ENCODE measurements at places on chromosomes 16 and 17.
A peak's percentile ranks its signal among the peaks of the same experiment; 100 is the strongest.

GRCh38 chr16:77234611-77235010 lies 35.4 kb downstream of the SYCE1L start:
- no peak for DNase-seq

GRCh38 chr16:57643147-57643874 lies 14.9 kb downstream of the ADGRG1 start:
- DNase-seq, result no peak

GRCh38 chr17:51819341-51820219 lies 338.9 kb downstream of the CA10 start:
- no peak for DNase-seq

- no peak for DNase-seq
Observed at GRCh38 chr16:64693946-64694345, 427.9 kb downstream of the CDH11 start.

DNA sequence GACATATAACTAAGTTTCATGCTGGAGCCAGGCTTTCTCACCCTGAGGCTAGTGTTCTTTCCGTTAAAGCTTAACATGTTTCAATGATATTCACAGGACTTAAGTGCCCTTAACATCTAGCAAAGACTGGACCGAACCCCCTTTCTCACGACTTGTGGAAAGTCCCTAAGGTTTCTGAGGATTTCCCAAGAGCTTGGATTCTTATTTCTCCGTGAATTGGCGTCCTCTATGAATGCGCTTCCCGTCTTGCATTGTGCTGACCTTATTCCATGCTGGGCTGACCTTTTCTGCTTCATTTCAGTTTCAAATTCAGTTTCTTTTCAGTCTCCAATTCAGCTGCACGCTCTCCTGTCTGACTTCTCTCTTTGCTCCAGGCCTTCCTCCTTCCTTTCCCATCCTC lies 206.4 kb downstream of the HS3ST3A1 start:
- DNase-seq, result no peak

DNA sequence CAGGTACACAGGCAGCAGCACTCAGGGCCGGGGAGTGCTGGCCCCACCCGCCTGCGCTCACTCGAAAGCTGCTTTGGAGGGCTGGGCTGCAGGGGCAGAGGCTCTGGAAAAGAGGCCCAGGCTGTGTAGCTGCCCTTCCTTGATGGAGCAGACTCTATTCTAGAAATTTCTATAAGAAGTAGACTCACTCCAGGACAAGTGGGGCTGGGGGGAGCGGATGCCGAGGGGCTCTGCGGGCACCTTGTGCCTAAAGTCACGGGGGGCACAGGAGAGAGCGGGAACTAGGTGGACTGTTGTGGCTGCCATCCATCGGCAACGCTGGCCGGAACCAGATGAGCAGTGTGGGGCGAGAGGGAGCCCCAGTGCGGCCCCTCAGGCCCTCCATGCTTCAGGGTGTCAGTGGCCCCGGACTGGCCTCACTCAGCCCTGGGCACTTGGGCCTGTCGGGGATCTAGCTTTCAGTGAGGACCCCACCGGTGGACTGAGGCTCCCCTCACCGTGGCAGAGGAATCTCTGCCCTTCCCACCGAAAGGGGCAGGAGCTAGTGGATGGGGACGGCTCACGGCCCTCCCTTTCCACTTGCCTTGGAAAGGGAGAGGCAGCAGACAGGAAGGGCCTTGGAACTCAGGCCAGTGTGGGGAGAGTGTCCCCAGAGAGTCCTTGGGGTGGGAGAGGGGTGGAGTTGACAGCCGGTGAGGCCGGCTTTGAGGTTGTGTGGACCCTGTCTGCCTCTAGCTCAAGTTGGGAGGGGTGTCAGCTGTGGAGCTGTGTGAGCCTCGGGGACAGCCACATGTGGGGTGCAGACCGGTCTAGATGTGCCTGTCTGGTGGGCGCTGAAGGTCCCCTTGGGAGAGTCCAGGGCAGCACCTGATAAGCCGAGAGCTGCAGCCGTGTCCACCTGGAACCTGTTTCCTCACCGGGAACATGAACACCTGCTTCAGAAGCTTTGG lies 16.6 kb downstream of the ENDOV start:
- no peak for DNase-seq

DNA sequence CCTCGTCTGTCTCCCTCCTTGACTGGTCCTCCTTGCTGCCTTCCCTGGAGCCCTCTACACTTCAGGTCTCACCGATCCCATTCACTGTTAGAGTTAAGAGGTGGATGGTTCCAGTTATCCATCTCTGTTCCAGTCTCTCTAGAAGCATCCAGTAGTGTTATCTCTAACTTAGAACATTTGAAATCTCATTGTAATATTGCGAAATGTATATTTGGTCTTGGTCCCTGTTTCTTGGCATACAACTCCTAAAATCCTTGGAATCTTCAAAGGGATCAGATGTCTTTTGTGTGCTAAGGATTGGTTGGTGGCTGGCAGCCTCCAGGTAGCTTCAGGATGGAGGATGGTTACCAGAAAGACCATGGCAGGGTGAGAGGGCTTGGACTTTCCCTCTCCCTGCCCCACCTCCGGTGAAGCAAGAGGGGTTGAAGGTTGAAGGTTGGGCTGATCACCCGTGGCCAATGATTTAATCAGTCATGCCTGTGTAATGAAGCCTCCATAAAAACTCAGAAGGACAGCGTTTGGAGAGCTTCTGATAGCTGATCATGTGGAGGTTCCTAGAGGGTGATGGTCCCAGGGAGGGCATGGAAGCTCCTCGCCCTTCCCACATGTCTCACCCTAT lies 59.1 kb downstream of the NTN1 start:
- no peak for DNase-seq

GRCh38 chr17:66547151-66547865 lies 244.9 kb downstream of the PRKCA start:
- no peak for DNase-seq

DNA sequence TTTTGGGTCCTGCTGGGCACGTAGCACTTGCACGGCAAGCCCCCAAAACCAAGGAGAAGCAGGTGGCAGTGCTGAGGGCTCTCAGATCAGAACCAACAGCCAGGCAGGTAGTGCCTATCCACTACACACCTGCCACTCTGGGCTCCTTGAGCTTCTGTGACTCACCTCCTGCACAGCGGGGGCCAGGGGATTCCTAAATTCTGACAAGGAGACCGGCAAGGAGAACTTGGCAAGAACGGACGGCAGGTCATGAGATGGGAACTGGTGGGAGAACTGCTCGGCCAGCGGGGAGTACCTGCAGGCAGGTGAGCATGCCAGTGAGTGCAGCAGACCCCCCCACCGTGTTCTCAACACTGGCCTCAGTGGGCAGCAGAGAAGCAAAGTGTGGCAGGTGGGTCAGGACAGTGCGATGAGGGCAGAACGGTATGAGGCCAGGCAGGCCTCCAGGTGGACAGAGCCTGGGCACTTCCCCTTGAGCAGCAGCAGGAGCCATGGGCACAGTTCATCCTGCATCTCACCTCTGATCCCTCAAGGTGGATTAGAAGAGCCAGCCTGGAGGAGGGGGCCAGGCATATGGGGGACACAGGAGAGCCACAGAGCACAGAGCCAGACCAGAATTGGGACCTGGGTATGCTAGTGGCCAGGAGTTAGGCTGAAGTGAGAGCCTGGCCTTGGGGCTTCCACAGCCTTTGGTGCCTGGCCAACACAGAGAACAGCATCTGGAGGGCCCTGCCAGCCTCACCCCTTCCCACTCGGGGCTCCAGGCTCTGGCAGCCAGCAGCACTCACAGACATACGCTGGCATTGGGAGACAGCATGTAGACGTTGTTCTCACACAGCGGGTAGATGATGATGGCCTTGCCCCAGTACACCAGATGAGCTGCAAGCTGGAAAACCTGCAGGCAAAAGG lies 14.7 kb downstream of the MPG start:
- no peak for DNase-seq

DNA sequence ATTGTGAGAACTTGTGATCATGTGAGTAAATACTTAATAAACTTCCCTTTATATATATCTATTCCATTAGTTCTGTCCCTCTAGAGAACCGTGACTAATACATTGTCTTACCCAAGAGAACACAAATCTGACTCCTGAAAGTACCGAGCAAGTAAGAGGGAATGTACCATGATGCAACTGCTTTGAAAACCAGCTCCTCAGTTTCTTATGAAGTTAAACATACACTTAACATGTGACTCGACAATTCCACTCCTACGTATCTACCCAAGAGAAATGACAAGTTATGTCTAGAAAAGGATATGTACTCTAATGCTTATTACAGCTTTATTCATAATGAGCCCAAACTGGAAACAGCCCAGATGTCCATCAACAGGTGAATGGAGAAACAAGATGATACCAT lies 8.8 kb upstream of the GJD3 start:
- DNase-seq, result no peak

DNA sequence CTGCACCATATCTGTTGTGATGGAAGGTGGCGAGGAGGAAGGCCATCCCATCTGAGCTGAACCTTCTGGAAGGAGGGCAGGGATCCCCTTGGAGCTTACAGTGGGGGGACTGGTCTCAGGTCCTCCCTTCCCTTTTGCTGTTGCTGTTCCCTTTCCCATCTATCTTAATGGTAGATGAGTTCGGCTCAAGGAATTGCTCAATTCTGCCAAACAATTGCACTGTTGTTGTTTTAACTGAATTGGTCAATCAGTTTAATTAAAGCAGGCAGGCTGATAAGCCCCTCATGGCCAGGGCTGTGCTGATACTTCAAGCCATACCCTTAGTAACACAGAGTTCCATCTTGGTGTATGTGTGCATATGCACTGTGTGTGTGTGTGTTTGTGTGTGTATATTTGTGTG lies 220.4 kb upstream of the FOXF1 start:
- DNase-seq, result no peak

DNA sequence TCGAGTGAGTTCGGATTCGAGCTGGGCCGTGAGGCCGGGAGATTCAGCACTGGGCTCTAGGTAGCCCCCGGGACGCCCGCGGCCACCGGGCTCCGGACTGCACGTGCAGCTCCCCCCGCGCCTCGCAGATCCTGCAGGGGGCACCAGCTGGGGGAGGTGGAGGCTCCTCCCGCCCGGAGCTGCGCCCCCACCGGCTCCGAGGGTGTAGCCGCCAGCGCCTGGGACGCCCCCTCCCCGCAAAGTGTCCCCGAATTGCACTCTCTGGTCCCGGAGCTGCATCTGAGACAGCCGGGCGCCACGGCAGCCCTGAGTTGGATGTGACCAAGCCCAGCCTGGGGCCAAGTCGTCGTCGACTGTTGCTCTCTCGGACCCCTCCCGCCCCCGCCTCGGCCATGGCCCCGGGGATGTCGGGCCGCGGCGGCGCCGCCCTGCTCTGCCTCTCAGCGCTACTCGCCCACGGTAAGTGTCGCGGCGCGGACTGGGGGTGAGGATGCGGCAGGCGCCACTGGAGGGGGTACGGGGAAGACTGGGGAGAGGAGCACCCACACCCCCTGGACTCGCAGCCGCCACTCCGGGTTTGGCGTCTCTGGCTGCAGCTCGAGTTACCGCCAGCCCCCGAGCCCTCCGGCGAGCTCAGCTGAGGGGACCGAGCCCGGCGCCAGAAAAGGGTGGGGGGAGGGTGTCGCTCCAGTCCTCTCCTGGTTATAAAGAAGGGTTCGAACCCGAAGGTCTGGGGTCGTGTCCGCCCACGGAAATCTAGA lies 1.5 kb downstream of the TMEM132E start:
- DNase-seq, result peak; percentile 42

DNA sequence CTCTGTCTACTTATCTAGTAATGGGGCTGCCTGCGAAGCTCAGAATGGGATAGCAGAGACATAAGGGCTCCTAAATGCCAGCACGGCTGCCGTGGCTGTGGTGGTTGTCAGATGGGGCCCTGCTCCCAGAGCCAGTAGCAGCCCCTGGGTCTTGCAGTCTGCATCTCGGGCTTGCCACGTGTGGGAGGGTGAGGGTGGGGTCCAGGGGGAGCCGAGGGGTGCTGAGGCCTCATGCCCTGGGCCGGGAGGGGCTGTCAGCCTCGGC lies 88.8 kb upstream of the GSE1 start:
- DNase-seq, result no peak

DNA sequence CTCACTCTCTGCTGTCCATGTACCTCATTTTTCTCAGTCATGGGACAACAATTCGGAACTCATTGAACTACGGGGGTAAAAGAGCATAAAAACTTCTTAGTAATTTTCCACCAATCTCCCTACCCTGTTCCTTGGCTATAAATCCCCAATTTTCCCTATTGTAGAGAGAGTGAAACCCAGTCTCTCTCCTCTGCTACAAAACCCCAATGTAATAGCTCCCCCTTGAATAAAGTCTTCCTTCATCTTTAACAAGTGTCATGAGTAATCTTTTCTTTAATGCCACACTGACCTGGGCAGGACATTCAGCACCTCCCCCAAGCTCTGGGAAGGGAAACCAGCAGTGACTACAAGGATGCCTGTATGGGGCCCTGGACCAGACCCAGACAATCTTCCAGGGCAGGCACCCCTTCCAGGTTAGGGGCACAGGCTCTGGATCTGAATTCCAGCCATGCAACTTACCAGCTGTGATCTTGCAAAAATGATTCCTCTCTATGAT lies 10.2 kb upstream of the EIF1 start:
- DNase-seq, result no peak

GRCh38 chr17:61399131-61400065 lies at the start of gene TBX2:
TSS of gene TBX2 (plus strand) at chr17:61399843. CDS start at chr17:61400177, 334 bp downstream.
- no peak for DNase-seq

- DNase-seq, result no peak
Observed at GRCh38 chr17:46082257-46082656, 83.2 kb downstream of the STH start.

- DNase-seq, result no peak
Observed at GRCh38 chr17:28545787-28546415, 6.5 kb downstream of the UNC119 start.

DNA sequence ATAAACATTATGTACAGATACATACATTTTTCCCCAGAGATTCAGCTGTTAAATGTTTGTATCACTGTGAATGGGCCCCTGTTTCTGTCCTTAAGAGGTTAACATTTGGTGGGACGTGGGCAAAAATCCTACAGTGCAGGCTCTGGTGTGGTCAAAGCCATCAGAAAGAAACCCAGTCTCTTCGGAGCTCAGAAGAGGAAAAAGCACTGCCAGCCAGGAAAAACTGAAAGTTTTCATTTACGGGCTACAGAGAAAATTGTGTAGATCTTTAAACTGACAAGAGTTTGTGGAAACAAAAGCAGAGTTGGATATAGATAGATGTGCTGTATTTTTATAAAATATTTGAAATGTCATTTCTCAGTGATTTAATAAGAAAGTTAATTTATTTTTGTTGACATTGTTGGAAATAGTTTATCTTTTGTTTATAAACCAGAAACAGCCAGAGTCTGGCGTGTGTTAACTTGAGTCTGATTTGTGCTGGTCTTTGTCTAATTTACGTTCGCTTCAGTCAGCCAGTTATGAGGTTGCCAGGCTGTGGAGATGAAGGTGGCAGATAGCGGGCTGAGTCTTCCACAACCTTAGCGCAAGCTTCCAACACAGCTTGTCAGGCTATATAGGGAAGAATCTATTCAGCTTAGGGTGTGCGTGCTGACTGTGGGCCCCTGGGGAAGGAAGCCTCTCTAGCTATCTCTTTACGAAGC lies 9.5 kb upstream of the TEKT3 start:
- DNase-seq, result no peak
